Esophagus muscularis mucosa (tissue), 4 donors: ENCODE measurements at places on chromosomes 12 and 14.

- no peak for DNase-seq
These were observed 6.5 kb upstream of the KRT3 start for GRCh38 chr12:52802442-52802841.

DNA sequence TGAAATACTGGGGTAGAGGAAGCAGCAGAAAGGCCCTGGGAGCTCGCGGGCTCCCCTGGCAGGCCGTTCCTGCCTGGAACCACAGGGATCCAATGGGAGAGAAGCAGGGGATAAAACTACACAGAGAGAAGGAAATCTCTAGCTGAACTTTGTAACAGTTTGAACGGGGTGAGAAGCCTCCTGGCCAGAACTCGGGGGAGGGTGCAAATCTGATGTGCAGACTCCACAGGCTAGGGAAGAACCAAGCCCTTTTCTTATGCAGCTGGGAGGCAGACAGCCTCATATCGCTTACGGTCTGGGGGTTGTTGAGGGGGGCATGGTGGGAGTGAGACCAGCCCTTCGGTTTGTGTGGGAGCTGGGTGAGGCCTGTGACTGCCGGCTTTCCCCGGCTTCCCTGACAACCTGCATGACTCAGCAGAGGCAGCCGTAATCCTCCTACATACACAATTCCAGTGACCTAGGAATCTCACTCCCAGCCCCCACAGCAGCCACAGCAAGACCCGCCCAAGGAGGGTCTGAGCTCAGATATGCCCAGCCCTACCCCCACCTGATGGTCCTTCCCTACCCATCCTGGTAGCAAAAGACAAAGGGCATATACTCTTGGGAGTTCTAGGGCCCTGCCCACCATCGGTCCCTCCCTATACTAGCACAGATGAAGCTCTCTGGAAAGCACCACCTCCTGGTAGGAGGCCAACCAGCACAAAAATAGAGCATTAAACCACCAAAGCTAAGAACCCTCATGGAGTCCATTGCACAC lies 143.0 kb downstream of the TMTC1 start:
- no peak for DNase-seq

GRCh38 chr14:89638891-89639290 lies 221.9 kb upstream of the FOXN3 start:
- DNase-seq, result no peak

DNA sequence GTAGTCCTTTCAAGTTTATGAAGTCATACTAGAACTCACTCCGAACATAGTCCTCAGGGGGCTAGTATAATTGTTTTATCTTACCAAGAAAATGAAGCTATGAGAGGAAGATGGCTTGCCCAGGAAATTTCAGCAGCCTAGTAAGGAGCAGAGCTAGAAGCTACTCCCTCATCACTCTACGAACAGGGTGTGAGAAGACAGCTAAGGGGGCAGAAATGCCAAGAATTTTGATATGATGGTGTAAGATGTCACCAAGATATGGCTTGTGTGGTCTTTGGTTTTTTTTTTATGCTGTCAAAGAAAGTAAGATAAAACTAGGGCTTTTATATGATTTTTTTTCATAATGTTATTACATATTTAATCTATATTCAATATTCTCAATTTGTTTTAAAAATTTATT lies 47.6 kb downstream of the PRICKLE1 start:
- no peak for DNase-seq

- DNase-seq, result peak; percentile 70
These were observed 116.0 kb upstream of the RTL1 start for GRCh38 chr14:101019541-101019940.

DNA sequence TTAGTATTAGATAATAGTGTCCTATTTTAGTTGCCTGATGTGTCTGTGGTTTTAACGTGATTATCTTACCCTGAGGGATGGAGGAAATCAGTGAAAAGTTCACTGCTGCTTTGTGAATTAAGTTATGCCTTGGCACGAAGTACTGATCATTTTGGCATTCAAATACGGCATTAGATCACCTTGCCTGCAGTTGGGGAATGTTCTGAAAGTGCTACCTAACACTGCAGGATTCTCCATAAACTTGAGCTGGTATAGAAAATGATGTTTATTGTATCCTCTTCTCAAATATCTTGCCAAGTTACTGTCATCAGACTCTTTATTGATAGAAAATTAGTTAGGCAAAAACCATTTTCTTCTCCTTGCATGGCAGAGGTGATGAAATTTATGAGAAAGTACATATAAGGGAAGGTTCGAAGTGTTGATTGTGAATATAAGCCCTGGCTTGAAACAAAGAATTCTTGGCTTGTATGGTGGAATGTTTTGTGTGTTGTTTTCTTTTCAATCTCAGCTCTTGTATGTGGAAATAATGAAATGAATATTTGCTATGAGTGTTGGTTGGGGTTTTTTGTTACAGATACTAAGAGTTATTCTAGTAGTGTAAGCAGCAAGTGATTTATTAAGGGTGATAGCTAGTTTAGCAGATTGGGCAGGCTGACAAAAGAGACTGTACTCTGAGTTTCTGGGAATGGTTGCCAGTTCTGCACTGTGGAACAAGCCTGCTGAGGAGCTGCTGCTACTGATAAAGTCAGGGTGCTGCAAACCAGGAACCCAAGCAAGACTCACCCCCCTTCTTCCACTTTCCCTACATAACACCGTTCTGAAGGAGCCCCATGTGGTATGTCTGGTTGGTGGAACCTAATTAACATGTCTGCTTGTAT lies 448.3 kb downstream of the PCNX1 start:
- no peak for DNase-seq

GRCh38 chr12:50506753-50507473 lies 2.1 kb downstream of the DIP2B start:
- no peak for DNase-seq
